Activated CD8-positive, alpha-beta memory T cell treated with anti-CD3 and anti-CD28 coated beads for 24 hours (primary cell): ENCODE measurements at places on chromosomes 12 and 14.

GRCh38 chr14:69034612-69035262, 55.6 kb upstream of the ACTN1 start:
- DNase-seq, result no peak

GRCh38 chr12:110102255-110102654, 21.9 kb upstream of the IFT81 start:
- DNase-seq, result no peak

GRCh38 chr14:76196980-76197695, 45.4 kb downstream of the GPATCH2L start:
- DNase-seq, result no peak

GRCh38 chr12:93176610-93177126, 201.1 kb upstream of the NUDT4 start:
- DNase-seq, result no peak

- DNase-seq, result no peak
Observed at GRCh38 chr14:35303149-35303935, 11.2 kb downstream of the PSMA6 start.

- DNase-seq, result no peak
Observed at GRCh38 chr14:85159726-85160125, 370.2 kb upstream of the FLRT2 start.

DNA sequence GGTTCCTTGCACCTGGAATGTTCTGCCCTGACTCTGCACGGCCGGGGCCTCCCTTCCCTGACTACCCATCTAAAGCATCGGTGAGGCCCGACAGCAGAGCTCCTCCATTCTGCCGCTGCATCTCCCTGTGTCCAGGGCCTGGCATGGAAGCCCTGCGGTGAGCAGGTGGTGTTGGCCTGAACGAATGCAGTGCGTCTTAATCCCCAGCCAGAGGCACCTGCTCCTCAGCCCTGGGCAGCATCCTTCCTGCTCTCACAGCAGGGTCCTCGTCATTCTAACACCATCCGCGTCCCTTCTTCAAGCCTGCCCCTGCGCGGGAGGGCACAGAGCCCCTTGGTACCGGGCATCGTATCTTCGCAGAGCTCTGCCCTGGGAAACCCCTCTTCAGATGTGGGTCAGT, 15.4 kb downstream of the BEGAIN start:
- DNase-seq, result no peak

- DNase-seq, result no peak
Observed at GRCh38 chr12:56028511-56029165, 7.8 kb downstream of the IKZF4 start.

- DNase-seq, result no peak
Observed at GRCh38 chr12:28585146-28585545, 394.9 kb downstream of the CCDC91 start.

DNA sequence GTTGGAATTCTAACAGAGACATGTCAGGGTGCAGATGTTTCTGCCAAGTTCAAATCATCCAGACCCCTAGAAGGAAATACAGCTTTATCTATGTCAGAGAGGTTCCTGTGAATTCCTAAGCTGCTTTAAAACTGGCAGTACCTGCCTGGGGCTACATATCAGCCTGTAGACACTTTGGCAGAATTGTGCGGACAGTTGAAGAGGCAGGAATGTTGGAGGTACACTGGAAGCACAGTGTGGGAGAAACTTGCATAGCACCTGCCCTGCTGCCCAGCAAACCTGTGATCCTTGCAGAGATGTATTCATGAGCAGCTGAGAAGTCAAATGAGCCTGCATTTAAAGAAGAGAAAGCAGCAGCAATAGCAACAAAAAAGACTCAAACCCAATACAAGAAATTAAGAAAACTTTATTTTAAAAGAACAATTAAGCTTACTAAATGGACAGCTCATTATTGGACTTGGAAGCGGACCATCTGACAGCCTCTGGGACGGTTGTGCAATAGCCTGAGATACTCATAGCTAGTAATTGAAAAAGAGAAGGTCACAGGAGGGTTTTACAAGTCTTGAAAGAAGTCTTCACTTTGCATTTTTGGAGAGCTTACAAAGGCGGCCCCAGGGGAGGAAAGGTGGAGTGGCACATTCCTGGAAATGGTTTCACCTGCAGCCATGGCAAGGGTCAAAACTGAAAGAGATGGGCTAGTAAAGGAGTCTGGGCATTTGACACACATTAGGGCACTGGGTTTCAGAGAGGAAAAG, 280.9 kb upstream of the FLRT2 start:
- no peak for DNase-seq

DNA sequence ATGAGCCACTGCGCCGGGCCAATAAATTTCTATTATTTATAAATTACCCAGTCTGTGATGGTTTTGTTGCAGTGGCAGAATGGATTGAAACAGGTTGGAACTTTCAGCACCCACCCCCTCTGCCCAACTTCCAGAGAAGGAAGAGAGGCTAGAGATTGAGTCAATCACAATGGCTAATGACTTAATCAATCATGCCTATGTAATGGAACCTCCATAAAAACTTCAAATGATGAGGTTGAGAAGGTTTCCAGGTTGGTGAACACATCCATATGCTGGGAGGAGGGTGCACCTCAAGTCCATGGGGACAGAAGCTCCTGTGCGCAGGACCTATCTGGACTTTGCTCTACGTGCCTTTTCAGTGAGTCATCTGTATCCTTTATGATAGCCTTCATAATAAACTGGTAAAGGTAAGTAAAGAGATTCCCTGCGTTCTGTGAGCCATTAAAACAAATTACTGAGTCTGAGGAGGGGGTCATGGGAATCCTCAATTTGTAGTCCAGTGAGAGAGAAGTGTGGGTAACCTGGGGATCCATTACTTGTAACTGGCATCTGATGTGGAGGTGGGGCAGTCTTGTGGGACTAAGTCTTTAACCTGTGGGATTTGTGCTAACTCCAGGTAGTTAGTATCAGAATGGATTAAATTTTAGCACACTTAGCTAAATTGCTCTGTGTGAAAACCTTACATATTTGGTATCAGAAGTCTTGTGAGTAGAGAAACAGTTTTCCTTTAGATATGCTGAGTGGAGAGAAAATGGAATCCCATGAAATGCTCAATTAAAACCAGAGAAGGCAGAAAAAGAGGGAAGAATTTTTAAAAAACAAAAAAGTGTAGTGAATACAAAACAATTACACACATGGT, 11.7 kb upstream of the NGDN start:
- no peak for DNase-seq

DNA sequence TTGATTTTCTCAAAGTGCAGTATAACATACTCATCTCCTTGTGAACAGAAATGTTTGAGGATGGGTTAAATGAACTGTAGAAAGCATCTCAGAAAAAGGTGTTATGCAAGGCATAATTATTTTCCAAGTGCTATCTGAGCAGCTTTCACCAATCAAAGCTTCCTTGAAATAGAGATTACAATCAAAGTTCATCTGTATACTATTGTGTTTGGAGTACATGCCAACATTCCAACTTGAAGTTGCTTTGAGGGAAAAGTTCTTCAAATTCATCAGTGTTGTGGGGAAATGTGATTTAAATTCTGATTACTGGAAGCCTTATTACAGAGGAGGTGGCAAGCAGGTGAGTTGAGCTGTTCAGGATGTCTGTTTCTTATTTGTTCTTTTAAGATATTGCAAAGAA, 68.2 kb downstream of the TMTC2 start:
- no peak for DNase-seq

DNA sequence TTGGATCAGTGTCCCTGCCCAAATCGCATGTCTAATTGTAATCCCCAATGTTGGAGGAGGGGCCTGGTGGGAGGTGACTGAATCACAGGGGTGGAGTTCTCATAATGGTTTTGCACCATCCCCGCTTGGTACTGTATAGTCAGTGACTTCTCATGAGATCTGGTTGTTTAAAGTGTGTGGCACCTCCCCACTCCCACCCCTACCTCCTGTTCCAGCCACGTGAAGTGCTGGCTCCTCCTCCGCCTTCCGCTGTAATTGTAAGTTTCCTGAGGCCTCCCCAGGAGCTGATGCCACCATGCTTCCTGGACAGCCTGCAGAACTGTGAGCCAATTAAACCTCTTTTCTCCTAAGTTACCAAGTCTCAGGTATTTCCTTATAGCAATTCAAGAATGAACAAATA, 67.2 kb downstream of the FERMT2 start:
- no peak for DNase-seq

GRCh38 chr14:54647378-54647777, 80.5 kb downstream of the SAMD4A start:
- DNase-seq, result no peak

DNA sequence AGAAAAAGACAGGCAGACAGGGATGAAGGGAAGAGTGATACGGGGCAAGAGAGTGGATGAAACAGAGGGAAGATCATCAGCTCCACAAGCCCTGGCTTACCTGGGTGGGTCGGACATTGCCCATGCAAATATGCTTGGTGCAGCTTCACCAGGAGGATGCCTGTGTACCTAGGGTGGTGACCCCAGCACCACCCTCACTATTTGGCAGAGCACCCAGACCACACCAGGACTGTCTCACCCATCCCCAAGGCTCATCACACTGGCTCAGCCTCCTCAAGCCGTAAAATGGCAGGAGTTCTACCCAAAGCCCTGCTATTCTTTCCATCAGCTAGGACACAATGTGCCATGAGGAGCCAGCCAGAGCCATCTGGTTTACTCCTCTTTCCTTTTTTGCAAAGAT, 3.0 kb downstream of the GALNT8 start:
- no peak for DNase-seq

GRCh38 chr12:111069886-111070285, 149.5 kb upstream of the MYL2 start:
- DNase-seq, result no peak

GRCh38 chr12:62800707-62801400, 134.1 kb downstream of the PPM1H start:
- no peak for DNase-seq

GRCh38 chr14:103561381-103562178, 877 bp downstream of the BAG5 start:
- no peak for DNase-seq

DNA sequence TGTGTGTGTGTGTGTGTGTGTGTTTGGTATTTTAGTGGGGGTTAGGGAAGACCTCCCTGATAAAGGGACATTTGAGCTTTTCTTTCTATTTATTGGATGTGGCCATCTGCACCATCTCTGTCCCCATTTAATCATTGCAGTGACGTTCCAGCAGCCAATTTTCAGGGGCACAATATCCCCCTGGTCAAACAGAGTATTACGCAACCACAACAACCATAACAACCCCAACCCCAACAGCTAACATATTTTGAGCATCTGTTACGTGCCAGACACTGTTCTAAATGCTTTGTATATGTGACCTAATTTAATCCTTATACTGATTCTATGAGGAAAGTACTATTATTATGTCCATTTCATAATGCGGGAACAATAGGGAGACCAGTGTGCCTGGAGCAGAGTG, 87.4 kb downstream of the TTC8 start:
- DNase-seq, result no peak

GRCh38 chr12:43238281-43238680, 313.7 kb downstream of the ADAMTS20 start:
- DNase-seq, result no peak

DNA sequence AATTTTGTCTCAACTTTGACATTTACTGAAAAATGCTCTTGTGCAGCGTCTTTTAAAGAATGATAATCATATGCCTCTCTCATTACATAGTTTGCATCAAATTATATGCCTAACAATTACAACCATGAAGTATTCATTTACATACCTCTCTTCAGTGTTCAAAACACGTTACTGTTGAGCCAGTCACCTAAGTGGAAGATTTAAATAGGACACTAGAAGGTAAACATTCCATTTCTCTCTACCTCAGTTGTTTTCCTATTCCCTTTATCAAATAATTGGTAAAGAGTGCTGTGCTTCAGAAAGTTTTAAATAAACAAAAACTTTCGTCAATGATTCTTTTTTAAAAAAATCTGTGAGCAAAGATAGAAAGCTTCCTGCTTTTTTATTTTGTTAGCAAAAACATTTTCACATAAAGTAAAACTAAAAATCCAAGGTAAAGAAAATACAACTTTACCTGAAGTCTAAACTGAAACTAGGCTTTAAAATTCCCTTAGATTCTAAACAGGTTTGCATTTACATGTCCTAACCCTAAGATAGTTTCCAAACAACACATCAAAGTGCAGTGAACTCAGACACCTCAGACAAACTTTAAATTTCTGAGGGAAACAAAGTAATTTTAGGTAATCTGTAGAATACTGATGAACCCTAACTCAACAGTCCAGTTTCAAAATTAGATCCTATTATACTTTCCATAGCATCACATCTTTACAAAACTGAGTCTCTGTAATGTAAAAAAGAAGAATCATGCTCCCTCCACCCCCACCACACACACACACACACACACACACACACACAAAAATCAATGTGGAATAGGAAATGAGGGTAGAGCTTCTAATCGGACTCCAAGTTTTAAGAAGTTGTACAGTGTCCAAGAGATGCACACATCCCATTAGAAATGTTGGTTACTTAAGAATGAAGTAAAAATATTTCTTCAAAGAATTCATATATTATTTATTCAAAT, 46.2 kb downstream of the PAWR start:
- no peak for DNase-seq

- DNase-seq, result no peak
Observed at GRCh38 chr14:88749139-88749538, 43.6 kb downstream of the EML5 start.

- no peak for DNase-seq
Observed at GRCh38 chr14:88852632-88853031, 28.2 kb downstream of the TTC8 start.

DNA sequence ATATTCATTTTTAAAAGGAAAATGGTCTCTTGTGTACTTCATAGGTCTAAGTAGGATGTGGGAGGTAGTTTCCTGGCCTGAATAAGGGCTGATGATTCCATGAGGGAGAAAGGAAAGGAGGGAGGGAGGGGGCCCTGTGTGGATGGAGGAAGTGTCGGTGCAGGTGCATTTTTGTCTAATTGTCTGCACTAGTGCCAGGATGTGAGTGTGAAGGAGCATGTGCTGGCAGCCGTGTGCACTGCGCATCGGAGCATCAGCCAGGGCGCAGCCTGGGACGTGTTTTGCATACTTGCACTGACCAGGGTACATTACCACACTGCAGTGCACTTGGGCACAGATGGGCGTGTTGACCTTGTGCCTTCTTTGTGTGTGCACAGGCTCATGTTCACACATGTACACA, 29.2 kb downstream of the SMUG1 start:
- DNase-seq, result no peak

- DNase-seq, result peak; percentile 82
Observed at GRCh38 chr14:55580470-55581341, 699 bp downstream of the KTN1 start.

- DNase-seq, result no peak
Observed at GRCh38 chr12:78035901-78036606, 205.4 kb downstream of the NAV3 start.

DNA sequence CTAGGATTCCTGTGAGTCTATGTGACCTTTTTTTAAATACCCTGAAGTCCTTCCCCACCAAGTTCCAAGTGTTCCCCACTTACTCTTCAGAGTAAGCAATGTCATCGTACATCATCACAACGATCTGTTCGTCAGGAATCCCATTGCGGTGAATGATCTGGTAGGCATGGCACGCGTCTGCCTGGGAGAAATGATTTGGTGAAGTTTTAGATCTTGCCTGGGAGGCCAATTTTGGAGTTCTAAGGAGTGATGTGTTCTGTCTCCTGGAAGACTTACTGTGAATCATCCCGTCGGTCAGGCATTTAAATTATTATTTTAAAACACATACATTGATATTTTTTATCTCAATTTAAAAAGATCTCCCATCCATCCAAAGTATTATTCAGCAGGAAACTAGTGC, 29.8 kb downstream of the LGMN start:
- DNase-seq, result no peak

GRCh38 chr12:107558816-107559382, 126.7 kb upstream of the PWP1 start:
- DNase-seq, result no peak

GRCh38 chr12:57171668-57172067, 24.2 kb upstream of the LRP1-AS start:
- no peak for DNase-seq

- no peak for DNase-seq
Observed at GRCh38 chr14:51439896-51440295, 199.8 kb downstream of the TMX1 start.
